Endothelial cell (in vitro differentiated cells): ENCODE measurements at places on chromosomes 1 and 21.

GRCh38 chr1:81547912-81548303 lies 252.8 kb upstream of the ADGRL2 start:
- no peak for DNase-seq
- H3K27ac ChIP-seq, result no peak overlapping the region
- no peak overlapping the region for H3K4me3 ChIP-seq
- no peaks in the 10 kb centered on the region for H3K27me3 ChIP-seq
- no peaks in the 10 kb centered on the region for H3K36me3 ChIP-seq

GRCh38 chr1:221344693-221345092 lies 397.2 kb downstream of the DUSP10 start:
- H3K27ac ChIP-seq, result no peak overlapping the region
- H3K4me1 ChIP-seq, result no peaks in the 10 kb centered on the region
- H3K36me3 ChIP-seq, result no peaks in the 10 kb centered on the region
- no peak overlapping the region for H3K4me3 ChIP-seq
- peaks cover 2% of the 10 kb centered on the region for H3K27me3 ChIP-seq

DNA sequence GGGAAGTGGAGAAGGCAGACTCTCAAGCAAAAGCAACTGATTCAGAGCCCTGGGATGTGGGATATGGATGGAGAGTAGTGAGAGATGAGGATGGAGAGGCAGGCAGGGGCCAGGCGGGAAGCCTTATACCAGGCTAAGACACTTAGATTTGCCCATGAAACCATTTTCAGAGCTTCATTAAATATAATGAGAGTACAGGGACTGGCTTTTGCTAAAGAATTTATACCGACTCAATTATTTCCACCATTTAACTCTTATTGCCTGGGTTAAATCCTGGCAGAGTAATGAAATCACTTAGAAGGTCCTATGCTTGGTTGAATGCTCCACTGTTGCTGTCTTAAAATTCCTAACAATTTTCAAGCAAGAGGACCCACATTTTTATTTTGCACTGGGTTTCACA lies 311.7 kb downstream of the KCNH1 start:
- DNase-seq, result no peak
- no peak overlapping the region for H3K4me3 ChIP-seq
- H3K27me3 ChIP-seq, result peaks cover 1% of the 10 kb centered on the region
- H3K27ac ChIP-seq, result no peak overlapping the region
- no peaks in the 10 kb centered on the region for H3K36me3 ChIP-seq
- H3K4me1 ChIP-seq, result no peaks in the 10 kb centered on the region

DNA sequence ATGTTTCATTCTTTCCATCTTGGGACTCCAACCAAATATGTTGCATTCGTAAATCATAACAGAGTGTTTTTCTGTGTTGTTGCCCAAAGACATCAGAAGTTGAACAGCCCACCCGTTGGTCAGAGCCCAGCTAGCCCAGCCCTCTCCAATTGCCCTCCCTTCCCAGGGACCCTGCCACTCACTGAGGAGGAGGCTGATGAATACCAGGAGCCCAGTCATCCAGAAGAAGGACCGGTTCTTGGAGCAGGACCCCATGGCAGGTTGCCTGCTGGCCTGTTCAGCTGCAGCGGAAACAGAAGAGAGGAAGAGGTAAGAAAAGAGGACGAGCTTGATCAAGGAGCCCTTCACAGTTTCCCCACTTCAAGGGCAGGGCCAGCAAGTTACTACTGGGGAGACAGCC lies 172.2 kb upstream of the ETV3 start:
- no peak overlapping the region for H3K4me3 ChIP-seq
- H3K36me3 ChIP-seq, result no peaks in the 10 kb centered on the region
- peaks cover 12% of the 10 kb centered on the region for H3K4me1 ChIP-seq

GRCh38 chr1:169484101-169484500 lies 1.6 kb downstream of the SLC19A2 start:
- H3K27ac ChIP-seq, result no peak overlapping the region
- H3K27me3 ChIP-seq, result peaks cover 8% of the 10 kb centered on the region
- H3K4me3 ChIP-seq, result peak overlapping the region; percentile 56
- H3K36me3 ChIP-seq, result no peaks in the 10 kb centered on the region
- DNase-seq, result no peak
- peaks cover 36% of the 10 kb centered on the region for H3K4me1 ChIP-seq

DNA sequence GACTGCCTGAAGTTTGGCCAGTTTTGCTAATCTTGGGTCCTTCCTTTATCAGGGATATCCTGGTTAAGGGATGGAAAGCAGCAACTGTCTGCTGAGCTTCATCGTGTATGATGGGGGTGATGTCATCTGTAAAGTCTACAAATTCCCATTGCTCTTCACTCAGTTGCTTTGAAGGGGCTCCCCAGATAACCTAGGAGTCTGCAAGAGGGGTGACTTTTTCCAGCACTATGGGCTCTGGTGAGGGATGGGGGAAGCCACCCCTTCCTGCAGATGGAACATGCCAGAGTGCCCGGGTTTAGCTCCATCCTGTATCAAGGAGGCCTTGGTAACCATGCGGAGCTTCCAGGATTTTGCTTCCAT lies 28.4 kb downstream of the EDARADD start:
- no peaks in the 10 kb centered on the region for H3K4me1 ChIP-seq
- no peak overlapping the region for H3K27ac ChIP-seq
- no peak overlapping the region for H3K4me3 ChIP-seq
- peaks cover 24% of the 10 kb centered on the region for H3K36me3 ChIP-seq
- H3K27me3 ChIP-seq, result no peaks in the 10 kb centered on the region

GRCh38 chr1:226943156-226943555 lies 3.1 kb downstream of the COQ8A start:
- H3K27me3 ChIP-seq, result peaks cover 18% of the 10 kb centered on the region
- H3K4me1 ChIP-seq, result peaks cover 61% of the 10 kb centered on the region
- DNase-seq, result no peak

DNA sequence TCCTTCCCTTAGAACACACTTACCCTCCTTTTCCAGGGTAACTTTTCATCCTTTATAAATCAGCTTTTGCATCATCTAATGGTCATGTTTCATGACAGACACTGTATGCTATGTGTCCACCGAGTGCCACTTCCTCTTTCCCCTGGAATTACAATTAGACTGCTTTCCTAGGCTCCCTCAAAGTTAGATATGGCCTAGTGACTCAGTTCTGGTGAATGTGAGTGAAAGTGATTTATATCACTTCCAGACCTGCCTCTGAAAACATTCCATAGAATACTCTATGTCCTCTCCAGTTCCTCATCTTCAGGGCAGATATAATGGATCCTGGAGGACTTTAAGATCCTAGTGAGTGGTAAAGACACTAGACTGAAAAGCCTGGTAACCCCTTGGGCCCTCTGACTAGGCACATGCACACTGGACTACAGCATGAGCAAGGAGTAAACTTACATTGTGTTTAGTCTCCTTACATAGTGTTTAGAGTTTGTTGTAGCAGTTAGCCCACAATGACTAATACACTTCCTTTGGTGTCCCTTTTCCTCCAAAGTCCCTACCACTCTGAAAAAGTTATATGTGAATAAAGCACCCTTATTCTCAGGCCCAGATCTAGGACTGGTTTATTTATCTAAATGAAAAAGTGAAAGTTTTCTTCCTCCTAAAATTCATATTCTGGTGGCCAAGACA lies 59.3 kb downstream of the GPR88 start:
- DNase-seq, result no peak
- no peaks in the 10 kb centered on the region for H3K4me1 ChIP-seq
- H3K4me3 ChIP-seq, result no peak overlapping the region
- H3K27ac ChIP-seq, result no peak overlapping the region

DNA sequence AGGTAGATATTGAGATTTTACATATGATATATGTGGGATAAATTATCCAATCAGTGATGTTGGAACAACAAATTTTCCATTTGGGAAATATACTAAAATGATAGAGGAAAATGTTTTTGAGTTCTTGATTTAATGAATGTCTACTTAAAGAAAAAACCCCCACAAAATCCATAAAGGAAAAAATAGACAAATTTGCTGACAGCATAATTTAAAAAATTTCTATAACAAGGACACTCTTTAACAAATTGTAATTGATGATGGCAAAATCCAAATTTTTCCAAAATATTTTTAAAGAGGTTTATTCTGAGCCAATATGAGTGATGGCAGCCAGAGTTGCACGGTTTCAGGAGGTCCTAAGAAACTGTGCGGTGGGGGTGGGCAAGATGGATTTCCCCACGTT lies 51.9 kb upstream of the RHOU start:
- no peaks in the 10 kb centered on the region for H3K36me3 ChIP-seq
- DNase-seq, result no peak
- no peak overlapping the region for H3K27ac ChIP-seq
- H3K4me3 ChIP-seq, result no peak overlapping the region

DNA sequence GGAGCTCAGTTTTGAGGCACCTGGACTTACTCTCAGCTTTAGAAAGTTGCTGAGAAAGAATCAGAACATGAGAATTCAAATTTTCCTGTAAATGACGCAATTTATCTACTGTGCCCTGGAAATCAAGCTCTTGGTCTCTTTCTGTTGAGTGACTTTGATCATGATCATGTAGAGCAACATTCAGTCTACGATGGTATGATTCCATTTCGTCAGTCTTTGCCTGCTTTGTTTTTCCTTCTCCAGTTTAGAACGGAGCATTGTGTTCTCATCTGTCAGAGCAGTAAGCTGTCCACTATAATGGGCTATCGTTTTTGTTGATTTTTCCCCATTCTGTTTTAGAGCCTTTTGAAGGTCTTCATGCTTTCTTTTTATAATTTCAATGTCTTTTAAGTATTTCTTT lies 20.7 kb downstream of the SFT2D2 start:
- DNase-seq, result no peak
- peaks cover 20% of the 10 kb centered on the region for H3K36me3 ChIP-seq
- peaks cover 5% of the 10 kb centered on the region for H3K4me1 ChIP-seq
- H3K4me3 ChIP-seq, result no peak overlapping the region

DNA sequence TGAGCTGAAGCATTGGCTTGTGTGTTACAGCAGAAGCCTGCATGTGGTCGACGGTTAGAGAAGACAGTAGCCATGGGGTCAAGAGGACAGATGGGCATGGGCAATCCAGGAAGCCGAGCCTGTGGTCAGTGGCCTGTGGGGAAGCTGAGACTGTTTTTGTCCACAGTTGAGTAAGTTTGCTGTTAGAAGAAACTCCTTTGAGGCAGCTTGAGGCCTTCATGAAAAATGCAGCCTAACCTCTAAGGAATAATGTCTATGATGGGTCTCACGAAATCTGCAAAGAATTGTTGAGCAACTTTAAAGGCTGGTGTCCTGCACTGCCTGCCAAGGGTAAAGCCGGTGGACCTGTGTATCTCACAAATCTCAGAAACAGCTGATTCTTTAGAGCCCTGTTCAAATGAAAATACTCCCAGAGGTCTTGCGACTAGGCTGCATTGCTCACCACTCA lies 322.4 kb downstream of the SETD4 start:
- H3K4me1 ChIP-seq, result peaks cover 7% of the 10 kb centered on the region
- peaks cover 5% of the 10 kb centered on the region for H3K27me3 ChIP-seq
- H3K36me3 ChIP-seq, result no peaks in the 10 kb centered on the region
- no peak for DNase-seq
- no peak overlapping the region for H3K4me3 ChIP-seq

DNA sequence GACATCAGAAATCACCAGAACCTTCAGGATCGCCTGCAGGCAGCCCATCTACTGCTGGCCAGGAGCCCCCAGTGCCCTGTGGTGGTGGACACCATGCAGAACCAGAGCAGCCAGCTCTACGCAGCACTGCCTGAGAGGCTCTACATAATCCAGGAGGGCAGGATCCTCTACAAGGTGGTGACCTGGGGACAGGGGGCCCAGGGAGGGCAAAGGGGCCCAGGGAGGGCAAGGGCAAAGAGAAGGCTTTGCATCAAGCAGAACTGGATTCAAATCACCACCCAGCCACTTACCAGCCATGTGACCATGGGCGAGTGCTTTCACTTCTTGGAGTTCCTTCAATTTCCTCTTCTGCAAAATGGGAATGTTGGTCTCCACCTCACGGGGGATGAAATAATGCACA lies 12.1 kb downstream of the DIO1 start:
- H3K4me3 ChIP-seq, result no peak overlapping the region
- H3K36me3 ChIP-seq, result no peaks in the 10 kb centered on the region
- peaks cover 6% of the 10 kb centered on the region for H3K27me3 ChIP-seq
- H3K27ac ChIP-seq, result no peak overlapping the region

DNA sequence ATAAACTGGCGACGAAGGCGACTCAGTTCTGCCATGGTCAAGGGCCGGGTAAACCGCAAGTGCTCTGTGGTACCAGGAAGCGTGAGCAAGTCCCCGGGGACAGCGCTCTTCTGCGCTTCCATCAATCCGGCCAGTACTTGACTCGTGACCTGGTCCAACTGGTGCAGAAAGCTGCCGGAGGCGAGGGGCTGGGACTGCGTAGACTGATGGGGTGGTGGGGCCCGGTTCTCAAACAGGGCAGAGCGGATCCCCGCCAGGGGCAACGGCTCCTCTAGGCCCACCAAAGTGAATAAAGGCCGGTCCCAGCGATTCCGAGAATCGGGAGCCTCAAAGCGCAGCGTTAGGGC lies 852 bp downstream of the KTI12 start:
- peak overlapping the region; percentile 84 for H3K27ac ChIP-seq
- H3K4me3 ChIP-seq, result peak overlapping the region; percentile 92
- peak; percentile 13 for DNase-seq
- peaks cover 9% of the 10 kb centered on the region for H3K27me3 ChIP-seq
- H3K36me3 ChIP-seq, result no peaks in the 10 kb centered on the region
- H3K4me1 ChIP-seq, result peaks cover 25% of the 10 kb centered on the region

- peak; percentile 21 for DNase-seq
- H3K4me3 ChIP-seq, result peak overlapping the region; percentile 95
- H3K36me3 ChIP-seq, result peaks cover 39% of the 10 kb centered on the region
- H3K27ac ChIP-seq, result peak overlapping the region; percentile 91
Measured at GRCh38 chr1:1399872-1400575, 889 bp upstream of the CCNL2 start.

GRCh38 chr1:6962478-6962995 lies 177.3 kb downstream of the CAMTA1 start:
- H3K27me3 ChIP-seq, result peaks cover 20% of the 10 kb centered on the region

GRCh38 chr1:27588256-27589232 lies 15.4 kb downstream of the AHDC1 start:
- no peak overlapping the region for H3K4me3 ChIP-seq
- H3K36me3 ChIP-seq, result no peaks in the 10 kb centered on the region
- no peaks in the 10 kb centered on the region for H3K4me1 ChIP-seq
- no peak for DNase-seq

- peaks cover 2% of the 10 kb centered on the region for H3K27me3 ChIP-seq
- no peak for DNase-seq
- H3K36me3 ChIP-seq, result no peaks in the 10 kb centered on the region
- no peak overlapping the region for H3K4me3 ChIP-seq
- peaks cover 4% of the 10 kb centered on the region for H3K4me1 ChIP-seq
- H3K27ac ChIP-seq, result no peak overlapping the region
Measured at GRCh38 chr1:159162516-159163265, 8.7 kb upstream of the CADM3 start.
